Stimulated activated CD8-positive, alpha-beta memory T cell treated with anti-CD3 and anti-CD28 coated beads, Interleukin-12 subunit alpha, Interleukin-12 subunit beta, amount 100 ng/mL, for 1 hour (primary cell): ENCODE measurements at places on chromosomes 12 and 14.

DNA sequence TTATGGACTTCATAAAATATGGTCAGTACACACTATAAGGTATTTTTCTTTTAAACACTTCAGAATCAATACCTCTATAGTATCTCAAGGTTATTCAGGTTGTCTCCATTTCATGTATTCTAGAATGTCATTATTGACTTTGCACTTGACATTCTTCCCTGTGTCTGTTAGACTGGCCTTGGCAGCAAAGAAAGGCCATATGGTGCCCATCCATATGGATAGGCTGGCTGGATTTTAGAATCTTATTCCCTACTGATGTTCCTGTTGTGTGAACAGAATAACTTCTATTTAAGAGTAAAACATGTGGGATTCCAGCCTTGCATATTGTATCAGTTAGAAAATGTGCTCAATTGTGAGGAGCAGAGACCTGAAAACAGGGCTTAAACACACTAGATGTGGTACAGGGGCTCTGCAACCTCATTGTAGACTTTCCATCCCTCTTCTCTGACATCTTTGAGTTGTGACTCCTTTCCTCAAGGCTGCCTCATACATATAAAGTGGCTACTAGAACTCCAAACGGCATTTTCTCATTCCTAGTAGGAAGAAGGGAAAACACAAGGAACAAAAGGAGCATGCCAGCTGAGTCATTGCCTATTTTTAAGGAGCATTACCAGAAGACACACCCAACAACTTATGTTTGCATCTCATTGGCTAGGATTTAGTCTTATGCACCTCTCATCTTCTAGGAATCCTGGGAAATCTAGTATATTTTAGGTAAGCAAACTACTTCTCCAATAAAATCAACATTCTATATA is 221.2 kb upstream of the TMPO start:
- no peak for DNase-seq

- no peak for DNase-seq
These were observed 464.5 kb upstream of the PRICKLE1 start for GRCh38 chr12:43054085-43054484.

DNA sequence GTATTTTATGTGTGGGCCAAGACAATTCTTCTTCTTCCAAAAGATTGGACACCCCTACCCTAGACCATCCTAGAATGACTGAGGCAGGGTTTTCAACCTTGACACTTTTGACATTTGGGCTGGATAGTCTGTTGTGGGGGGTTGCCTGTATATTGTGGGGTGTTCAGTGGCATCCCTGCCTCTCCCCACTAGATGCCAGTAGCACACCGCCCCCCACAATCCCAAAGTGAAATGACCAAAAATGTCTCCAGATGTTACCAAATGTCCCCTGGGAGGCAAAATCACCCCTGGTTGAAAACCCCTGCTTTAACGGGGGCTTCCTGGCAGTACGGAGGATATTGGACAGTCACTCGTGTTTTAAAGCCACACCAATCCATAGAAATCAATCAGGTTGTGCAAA is 219.6 kb downstream of the PHETA1 start:
- no peak for DNase-seq

- no peak for DNase-seq
These were observed 83.3 kb downstream of the KIF21A start for GRCh38 chr12:39359645-39360044.

DNA sequence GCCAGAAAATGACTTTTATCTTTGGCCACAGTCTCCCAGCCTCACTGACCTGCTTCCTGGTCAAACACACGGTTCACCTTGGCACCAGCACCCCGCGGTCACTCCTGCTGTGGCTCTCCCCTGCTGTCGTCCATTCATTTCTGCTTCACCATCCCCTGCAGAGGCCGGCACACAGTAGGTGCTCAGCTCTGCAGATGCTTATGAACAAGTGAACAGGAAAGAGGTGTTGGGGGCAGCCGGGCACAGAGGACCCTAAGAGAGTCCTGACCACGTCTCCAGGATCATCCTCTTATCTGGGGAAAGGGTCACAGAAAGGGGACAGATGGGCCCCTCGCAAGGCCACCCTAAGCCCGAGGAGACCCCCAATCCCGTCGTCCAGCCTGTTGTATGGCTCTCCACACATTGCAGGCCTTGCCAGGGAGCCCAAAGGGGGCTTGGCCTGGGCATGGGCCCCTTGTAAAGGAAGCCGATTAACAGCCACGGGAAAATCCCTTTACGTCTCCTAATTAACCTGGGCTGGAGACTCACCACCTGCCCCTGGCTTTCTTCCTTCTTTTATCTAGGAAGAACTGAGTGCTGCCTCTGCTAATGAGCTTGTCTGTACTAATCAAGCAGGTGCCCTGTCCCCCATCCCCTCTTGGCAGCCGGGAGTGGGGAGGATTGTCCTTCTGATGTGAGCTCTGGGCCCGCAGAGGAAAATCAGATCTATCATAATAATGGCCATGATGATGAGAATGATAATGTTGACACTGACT is 119.2 kb downstream of the AACS start:
- DNase-seq, result no peak

- DNase-seq, result no peak
These were observed 133.3 kb downstream of the RMST start for GRCh38 chr12:97595936-97596335.

DNA sequence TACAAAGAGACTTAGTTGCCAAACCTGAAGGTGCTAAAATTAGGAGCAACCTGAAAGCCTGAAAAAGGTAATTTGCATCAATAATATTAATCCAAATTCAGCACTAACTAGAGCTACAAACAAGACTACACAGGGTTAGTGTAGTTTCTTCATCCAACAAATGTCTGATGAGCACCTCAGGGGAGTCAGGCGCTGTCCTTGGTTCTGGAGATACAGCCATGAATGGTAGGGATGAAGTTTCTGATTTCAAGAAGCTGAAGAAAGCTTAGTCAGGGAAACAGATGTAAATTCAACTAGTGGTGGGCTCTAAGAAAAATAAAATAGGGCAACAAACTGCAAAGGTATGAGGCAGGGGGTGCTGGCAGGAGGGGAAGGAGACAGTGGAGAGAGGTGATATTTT is 266.3 kb downstream of the GLT1D1 start:
- DNase-seq, result no peak

- no peak for DNase-seq
These were observed 484.6 kb downstream of the AACS start for GRCh38 chr12:125549836-125550235.

DNA sequence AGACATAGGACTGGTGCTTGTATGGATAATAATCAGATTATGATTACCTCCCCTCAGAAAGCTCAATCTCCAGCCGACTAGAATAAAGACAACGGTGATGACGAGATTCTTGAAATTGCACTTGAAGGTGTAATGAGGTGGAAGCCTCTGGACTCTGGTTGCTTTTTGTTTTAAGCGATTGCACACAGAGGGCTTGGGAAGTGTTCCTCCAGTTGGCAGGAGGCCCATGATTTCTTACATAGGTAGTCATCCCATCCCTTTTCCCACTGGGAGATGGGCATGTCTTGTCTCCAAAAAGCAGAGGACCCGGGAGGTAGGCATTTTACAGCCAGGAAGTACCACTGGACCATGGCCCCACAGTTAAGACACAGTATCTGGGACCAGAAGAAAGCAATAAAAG is 165.7 kb upstream of the FKBP4 start:
- DNase-seq, result no peak

GRCh38 chr12:51360315-51360714 is 13.8 kb upstream of the CELA1 start:
- no peak for DNase-seq

DNA sequence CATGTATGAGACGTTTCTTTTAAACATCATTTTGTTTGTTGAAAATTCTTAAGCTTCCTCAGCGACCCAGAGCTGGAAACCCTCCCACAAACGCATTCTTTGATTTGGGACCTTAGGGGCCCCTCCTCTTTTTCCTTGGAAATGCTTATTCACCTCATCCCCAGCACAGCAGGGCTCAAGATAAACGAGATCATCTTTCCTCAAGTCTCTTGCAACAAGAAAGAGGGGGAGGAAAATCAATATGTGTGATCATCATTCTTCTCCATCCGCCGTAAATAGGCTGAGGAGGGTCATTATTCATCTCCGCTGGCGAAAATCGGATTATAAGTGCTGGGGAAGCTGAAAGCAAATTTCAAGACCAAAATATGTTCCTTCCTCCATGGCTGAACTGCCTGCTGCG is 1415.2 kb downstream of the AACS start:
- no peak for DNase-seq

GRCh38 chr12:24177889-24178288 is 228.4 kb upstream of the SOX5 start:
- DNase-seq, result no peak

DNA sequence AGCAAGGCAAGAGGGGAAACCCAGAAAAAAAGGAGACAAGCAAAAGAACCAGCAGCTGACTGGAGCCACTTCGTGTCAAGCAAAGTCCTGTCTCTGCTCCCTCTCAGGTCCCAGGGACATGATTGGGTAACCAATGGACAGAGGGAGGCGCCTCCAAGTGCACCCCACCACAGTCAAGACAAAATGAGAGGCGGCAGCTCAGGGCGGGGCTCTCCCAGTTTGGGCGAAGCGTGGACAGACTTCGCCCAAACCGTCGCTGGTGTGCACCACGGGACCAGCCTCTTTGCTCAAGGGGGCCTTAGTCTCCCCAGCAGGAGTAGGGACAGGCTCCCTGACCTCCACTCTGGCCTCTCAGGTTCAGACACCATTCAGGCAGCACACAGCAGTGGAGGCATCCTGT is 1.5 kb upstream of the BEGAIN start:
- no peak for DNase-seq

DNA sequence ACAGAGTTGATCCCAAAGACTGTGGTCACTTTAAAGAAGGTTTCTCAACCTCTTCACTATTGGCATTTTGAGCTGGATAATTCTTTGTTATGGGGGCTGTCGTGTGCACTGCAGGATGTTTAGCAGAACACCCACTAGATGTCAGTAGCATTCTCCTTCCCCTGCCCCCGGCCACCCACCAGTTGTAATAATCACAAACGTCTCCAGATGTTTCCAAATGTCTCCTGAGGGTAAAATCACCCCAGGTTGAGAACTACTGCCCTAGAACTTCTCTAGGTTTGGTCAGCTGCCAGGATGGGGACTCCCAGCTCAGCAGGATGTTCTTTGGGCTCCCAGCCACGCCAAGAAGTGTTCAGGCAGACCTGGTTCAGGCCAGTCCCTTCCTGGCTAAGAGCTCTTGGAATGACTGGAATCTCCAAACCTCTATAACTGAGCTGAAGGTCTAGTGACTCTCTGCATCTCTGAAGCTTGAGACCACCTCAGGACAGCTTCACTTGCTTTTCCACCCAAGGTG is 12.5 kb upstream of the AJUBA start:
- DNase-seq, result no peak

DNA sequence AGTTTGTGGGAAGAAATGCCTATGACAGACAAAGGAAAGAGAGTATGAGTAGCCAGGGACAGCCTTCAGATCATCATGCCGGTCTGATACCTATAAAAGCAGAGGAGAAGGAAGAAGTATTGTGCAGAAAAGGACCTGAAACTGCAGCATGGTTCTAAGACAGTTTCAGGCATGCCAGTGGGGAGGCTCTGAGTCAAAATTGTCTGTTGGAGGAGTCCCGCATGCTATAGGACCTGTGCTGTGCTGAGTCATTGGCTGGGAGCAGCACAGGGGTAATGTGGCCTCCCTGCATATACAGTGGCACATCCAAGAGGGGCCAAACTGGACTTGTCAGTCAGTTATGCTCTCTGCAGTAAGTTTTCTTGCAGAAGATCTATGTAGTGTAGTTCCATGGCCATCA is 40.7 kb downstream of the NEUROD4 start:
- no peak for DNase-seq

- DNase-seq, result no peak
These were observed 1.0 kb downstream of the DGKA start for GRCh38 chr12:55931780-55932550.

GRCh38 chr14:34238610-34239009 is 223.4 kb downstream of the SPTSSA start:
- no peak for DNase-seq

- DNase-seq, result no peak
These were observed 242.3 kb upstream of the PDZRN4 start for GRCh38 chr12:40945772-40946171.

DNA sequence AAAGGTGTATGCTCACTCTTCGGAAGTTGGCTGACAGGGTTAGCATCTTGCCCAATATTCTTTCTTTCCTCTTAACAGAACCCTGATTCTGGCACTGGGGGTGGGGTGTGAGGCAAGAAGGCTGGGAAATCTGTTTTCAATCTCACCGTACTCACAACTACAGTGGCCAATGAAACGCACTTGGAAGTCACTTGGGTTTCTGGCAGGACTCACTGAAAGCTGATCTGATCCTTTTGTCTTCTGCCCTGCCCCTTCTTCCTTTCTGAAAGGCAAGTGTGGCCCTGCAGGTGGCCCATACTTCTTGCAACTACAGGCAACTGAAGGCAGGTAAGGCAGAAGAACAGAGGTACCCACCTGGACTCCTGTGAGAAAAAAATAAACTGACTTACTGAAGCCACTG is 106.9 kb downstream of the STXBP6 start:
- DNase-seq, result no peak

- DNase-seq, result peak; percentile 17
These were observed 890 bp upstream of the KIF26A start for GRCh38 chr14:104137297-104138097.

DNA sequence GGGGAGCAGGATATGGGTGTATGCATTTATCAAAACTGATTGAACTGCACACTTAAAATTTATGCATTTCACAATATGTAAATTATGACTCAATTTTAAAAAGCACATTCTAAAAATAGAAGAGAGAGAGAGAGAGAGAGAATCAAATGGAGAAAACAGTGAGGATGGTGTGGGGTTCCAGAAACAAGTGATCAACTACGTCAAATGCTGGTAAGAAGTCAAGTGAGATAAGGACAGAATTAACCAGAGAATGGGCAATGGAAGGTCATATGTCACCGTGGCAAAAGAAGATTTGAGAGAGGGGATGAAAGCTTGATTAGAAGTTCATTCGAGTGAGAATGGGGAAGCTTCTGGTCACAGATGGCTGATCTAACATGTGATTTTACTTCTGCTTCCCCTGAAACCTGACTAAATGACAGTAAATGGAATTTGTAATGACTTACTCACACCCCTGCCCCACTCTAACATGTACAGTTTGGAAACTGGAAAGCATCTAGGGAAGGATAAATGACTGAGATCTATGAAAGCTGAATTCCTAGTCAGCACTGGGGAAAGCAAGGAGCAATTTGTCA is 276.5 kb upstream of the AMIGO2 start:
- no peak for DNase-seq

GRCh38 chr14:73786636-73787485 is 64.8 kb upstream of the PTGR2 start:
- no peak for DNase-seq

DNA sequence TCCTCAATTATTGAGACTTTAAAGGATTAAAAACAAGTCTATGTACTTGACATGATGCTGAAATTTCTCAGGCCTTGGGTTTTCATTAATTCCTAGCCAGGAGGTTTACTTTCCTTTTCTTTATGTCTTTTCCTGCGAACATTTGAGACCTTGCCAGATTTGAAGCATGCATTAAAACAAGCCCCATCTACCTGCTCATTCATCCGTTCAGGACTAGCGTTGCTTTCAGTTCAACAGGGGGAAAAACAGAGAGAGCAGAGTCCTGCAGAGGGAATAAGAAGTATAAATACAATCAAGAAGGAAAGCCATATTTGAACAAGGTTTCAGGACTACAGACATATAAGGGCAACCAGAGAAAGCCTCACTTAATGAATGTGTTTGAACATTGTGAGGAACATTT is 542.4 kb downstream of the DIO2 start:
- DNase-seq, result no peak
